ENCODE measurements at places on chromosomes 6 and 20.

DNA sequence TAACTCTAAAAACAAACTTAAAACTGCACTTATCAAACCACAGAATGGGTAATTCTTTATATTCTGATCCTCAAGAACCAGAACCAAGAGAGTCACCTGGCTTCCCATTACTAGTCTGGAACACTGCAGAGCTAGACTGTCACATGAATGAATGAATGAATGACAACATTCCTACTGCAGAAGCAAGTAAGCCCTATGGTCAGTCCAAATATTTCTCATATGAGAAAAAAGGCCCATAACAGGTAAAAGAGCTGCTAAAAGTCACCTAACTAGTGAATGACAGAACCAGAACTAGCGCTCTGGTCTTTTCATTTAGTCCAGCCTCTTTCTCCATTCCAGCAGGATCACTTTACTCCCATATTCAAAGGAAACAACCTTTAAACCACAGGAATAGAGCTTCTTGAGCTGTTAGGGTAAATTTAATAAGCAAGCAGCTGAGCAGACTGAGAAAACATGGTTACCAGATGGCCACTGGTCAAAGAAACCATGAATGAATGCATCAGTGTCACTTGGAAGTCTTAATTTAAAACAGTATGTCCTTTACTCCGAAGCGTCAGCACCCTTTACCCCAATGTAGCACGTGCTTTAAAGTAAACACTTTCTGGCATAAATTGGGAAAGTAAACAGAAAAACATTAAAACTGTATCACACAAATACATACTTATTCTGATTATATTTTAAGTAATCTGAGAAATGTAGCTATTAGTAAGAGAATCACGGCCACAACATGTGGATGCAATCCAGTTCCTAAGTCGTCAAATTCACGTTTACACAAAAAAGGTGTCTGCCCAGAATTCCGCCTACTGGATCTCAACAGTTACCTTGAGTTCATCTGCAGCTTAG is 1.4 kb downstream of the PREP start:
- DNase-seq, result no peak

GRCh38 chr20:25863536-25864325 is 167.1 kb upstream of the ZNF337 start:
- DNase-seq, result no peak

DNA sequence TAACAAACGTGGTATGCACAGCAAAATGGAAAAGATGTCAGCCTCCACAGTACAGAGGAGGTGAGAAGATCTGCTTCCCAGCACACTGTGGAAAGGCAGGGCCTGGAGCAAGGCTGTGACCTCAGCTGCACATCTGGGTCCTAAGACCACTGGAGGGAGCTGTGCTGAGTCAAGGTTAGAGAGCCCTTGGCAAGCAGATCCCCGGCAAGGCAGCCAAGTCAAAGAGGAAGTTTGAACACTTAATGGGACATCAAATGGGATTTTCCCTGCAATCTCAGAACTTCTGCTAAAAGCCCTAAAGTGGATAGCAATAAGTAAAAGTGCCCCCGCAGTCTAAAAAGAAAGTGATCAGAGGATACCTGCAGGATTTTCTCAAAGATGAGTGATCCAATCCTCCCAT is 39.5 kb downstream of the UNC5CL start:
- no peak for DNase-seq

- no peak for DNase-seq
Observed at GRCh38 chr6:145271040-145271439, 464.3 kb downstream of the EPM2A start.

- no peak for DNase-seq
Observed at GRCh38 chr6:117829594-117830319, 77.3 kb upstream of the SLC35F1 start.

GRCh38 chr6:6940031-6941025 is 167.4 kb upstream of the RREB1 start:
- DNase-seq, result no peak

DNA sequence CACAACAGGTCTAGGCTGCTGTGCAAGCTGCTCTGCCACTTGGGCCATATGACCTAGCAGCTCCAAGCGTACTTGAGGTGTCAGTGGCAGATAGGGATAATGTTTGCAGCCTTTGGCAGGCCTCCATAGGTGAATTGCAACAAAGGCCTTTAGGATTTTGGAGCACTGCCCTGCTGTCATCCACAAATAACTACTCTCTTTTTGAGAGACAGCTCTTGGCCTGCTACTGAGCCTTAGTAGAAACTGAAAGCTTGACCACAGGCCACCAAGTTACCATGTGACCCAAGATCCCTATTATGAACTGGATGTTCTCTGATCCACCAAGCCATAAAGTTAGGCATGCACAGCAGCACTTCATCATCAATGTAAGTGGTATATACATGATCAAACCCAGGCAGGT is 29.9 kb downstream of the FBXO30 start:
- DNase-seq, result no peak

- DNase-seq, result no peak
Observed at GRCh38 chr6:148883270-148883669, 136.4 kb downstream of the UST start.

DNA sequence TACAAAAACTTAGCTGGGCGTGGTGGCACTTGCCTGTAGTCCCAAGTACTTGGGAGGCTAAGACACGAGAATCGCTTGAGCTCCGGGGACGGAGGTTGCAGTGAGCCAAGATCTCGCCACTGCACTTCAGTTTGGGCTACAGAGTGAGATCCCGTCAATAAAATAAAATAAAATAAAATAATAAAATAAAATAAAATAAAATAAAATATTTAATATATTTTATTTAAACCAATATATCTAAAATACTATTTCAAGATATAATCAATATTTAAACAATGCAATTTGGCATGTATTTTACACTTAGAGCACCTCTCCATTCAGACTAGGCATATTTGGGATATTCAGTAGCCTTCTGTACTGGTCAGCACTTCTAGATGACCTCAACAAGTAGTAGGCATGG is 142.1 kb downstream of the FOXA2 start:
- no peak for DNase-seq

GRCh38 chr6:169794317-169795055 is 43.1 kb downstream of the ERMARD start:
- DNase-seq, result no peak

GRCh38 chr6:139257821-139258398 is 33.9 kb downstream of the TXLNB start:
- DNase-seq, result no peak

GRCh38 chr6:155387481-155387880 is 68.2 kb downstream of the NOX3 start:
- no peak for DNase-seq

GRCh38 chr6:118810420-118811027 is 83.4 kb upstream of the ASF1A start:
- peak; percentile 71 for DNase-seq

- no peak for DNase-seq
Observed at GRCh38 chr6:144012534-144012933, 4.5 kb upstream of the PLAGL1 start.

- DNase-seq, result no peak
Observed at GRCh38 chr6:75493400-75494064, at the start of gene FILIP1. Gene FILIP1 (minus strand): TSS chr6:75493800. CDS start chr6:75414972, 78,828 bp downstream.

DNA sequence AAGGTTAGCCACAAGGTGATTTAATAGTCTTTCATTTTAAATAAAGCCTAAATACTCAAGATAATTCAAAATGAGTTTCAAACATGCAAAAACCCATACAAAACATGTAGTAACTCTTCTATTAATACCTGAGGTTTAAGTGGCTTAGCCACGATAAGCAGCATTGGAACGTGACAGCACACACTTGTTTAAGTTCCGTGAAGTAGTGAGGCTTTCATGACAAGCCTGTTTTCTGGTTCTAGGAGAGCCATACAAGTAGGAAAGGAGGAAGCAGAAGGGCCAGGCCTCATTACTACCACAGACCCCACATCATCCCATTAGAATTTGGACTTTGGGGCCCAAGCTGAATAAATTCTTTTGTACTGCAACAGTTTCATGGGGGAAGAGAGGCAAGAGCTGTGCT is 54.3 kb upstream of the PRND start:
- no peak for DNase-seq

- DNase-seq, result no peak
Observed at GRCh38 chr6:15898693-15899092, 230.2 kb upstream of the MYLIP start.

GRCh38 chr6:11206576-11206975 is 25.9 kb downstream of the NEDD9 start:
- no peak for DNase-seq

- DNase-seq, result peak; percentile 7
Observed at GRCh38 chr6:107670792-107671199, 153.3 kb downstream of the SCML4 start.

- DNase-seq, result no peak
Observed at GRCh38 chr6:137880746-137881521, 13.9 kb downstream of the TNFAIP3 start.

GRCh38 chr6:111410371-111410770 is 72.6 kb downstream of the REV3L start:
- no peak for DNase-seq

DNA sequence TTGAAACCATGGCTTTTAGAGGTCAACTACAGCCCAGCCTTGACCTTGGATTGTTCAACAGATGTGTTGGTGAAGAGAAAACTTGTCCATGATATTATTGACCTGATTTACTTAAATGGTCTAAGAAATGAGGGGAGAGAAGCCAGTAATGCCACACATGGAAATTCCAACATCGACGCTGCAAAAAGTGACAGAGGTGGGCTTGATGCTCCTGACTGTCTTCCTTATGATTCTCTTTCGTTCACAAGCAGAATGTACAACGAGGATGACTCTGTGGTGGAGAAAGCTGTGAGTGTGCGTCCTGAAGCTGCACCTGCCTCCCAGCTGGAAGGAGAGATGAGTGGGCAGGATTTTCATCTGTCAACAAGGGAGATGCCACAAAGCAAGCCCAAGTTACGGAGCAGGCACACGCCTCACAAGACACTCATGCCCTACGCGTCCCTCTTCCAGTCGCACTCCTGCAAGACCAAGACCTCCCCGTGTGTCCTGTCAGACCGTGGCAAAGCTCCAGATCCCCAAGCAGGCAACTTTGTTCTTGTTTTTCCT is 16.2 kb downstream of the TTLL2 start:
- no peak for DNase-seq

- DNase-seq, result no peak
Observed at GRCh38 chr6:77492530-77492929, 29.2 kb upstream of the HTR1B start.

DNA sequence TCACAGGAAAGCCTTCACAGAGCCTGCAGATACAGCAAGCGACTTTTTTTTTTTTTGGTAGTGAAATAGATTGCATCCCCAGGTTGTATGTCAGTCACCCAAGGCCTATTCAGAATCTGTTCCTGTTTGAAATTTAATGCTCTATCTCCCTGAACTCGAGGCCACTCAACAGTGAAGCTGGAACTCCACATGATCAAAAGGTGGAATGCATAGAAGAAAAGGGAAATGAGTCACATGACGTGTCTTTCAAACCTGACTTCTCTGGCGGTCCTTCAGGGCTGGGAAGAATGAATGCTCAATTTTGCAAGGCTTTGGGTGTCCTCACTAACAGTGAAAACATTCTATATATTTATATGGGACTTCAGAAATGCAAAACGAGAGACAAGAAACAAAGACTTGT is 88.4 kb upstream of the B3GAT2 start:
- no peak for DNase-seq

GRCh38 chr6:131782764-131783163 is 25.1 kb upstream of the ENPP1 start:
- no peak for DNase-seq

- DNase-seq, result no peak
Observed at GRCh38 chr6:48144021-48144420, 33.0 kb upstream of the PTCHD4 start.

GRCh38 chr20:62149532-62150309 is 6.2 kb downstream of the SS18L1 start:
- no peak for DNase-seq

- peak; percentile 52 for DNase-seq
Observed at GRCh38 chr20:48787861-48788375, 39.9 kb downstream of the PREX1 start.
